Left ventricle myocardium inferior (tissue), 1 donor: ENCODE measurements at places on chromosomes 3 and 15. TPM values are rescaled to one million over a fixed set of nuclear protein-coding genes. Genes with fewer than 3 reads are reported as not detected.

Gene ZNF502
- total RNA-seq: 3.4 TPM

Gene SLC49A4
- total RNA-seq: 14.5 TPM

Gene TXNRD3
- total RNA-seq: 4.1 TPM

Gene CYP11A1
- 0.27 TPM for total RNA-seq

Gene ITIH3
- total RNA-seq: 0.55 TPM

Gene TM4SF18
- total RNA-seq: 11.2 TPM

Gene DAPK2
- total RNA-seq: 39.0 TPM

Gene C3orf80
- total RNA-seq: 0.14 TPM

Gene DUOXA1
- total RNA-seq: 0.30 TPM

Gene WDR93
- total RNA-seq: not detected

Gene CATSPER2
- 1.2 TPM for total RNA-seq

Gene IMPG2
- total RNA-seq: 0.11 TPM

Gene CDCP1
- 0.25 TPM for total RNA-seq

Gene ILDR1
- total RNA-seq: 0.33 TPM

Gene COL6A5
- not detected for total RNA-seq

Gene BFSP2
- total RNA-seq: not detected

Gene HACD2
- 8.1 TPM for total RNA-seq

Gene EBLN2
- total RNA-seq: 0.99 TPM

Gene ITGA11
- 31.4 TPM for total RNA-seq

Gene NPAP1
- not detected for total RNA-seq

Gene GOLGA8M
- 2.5 TPM for total RNA-seq

Gene GAP43
- 1.2 TPM for total RNA-seq

Gene ARGFX
- total RNA-seq: not detected

Gene THOC7
- total RNA-seq: 79.4 TPM

Gene PATL2
- 3.7 TPM for total RNA-seq
